Lung (tissue), 17 donors: ENCODE measurements at places on chromosomes 3 and 15. TPM values are rescaled to one million over a fixed set of nuclear protein-coding genes. Genes with fewer than 3 reads are reported as not detected.

Gene DNAJC17
- 36.5 TPM for total RNA-seq

Gene RETNLB
- not detected for total RNA-seq

Gene SCG3
- total RNA-seq = 1.3 TPM

Gene CSTA
- 16.9 TPM for total RNA-seq

- no peak for DNase-seq
These were observed 38.7 kb downstream of the TIGIT start for GRCh38 chr3:114332342-114333179.

GRCh38 chr3:47536221-47536891 lies 22.8 kb upstream of the ELP6 start:
- DNase-seq = no peak

DNA sequence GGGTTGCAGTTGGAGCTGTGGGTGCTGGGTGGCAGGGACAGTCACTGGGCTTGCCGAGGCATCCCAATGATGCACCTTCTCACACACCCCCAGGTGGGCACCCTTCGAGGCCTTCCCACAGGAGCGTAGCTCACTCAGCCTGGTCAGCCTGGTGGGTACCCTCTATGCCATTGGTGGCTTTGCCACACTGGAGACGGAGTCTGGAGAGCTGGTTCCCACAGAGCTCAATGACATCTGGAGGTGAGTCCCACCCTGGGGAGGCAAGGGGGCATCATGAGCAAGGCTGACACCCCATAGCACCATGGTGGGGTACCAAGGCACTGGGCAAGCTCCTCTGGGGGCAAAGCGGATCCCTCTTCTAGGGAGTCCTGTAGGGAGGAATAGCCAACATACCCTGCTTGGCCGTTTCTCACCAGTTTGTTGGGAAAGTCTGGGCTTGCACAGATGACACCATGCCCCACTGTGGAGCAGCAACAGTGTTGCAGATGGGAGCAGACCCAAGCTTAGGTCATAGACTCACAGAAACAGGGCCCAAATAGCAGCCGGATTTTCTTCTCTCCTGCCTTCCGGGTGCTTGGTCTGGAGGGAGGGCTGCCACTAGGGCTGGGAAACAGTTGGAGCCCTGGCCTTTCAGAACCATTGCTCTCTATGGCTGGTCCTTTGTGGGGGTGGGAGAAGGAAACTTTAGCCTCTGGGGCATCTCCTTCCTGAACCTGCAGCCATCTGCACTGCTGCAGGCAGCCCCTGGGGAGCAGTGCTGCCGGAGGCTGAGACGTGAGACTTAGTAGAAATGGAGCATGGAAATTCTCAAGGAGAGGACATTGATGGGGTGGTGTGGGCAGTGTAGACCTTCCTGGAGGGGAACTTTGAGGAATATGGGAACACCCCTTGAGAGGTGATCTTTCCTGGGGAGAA lies 5.7 kb downstream of the KLHL40 start:
- no peak for DNase-seq

DNA sequence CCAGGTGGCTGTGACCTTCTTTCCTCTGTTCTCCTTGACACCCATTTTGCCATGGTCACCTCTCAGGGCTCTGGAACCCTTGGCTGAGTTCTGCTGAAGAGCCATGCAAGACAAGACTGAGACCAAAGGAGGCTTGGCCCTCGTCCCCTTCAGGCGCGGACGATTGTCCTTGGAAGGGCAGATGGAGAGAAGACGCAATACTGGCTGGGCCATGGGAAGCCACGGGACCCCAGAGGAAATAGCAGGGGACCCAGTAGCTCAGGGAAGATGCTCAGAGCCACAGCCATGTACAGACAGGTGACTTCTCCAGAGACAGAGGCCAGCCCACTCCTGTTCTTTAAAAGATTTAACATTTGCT lies 125.6 kb downstream of the SMAD6 start:
- no peak for DNase-seq

- DNase-seq = no peak
These were observed 97.2 kb upstream of the MB21D2 start for GRCh38 chr3:193014902-193015301.

- no peak for DNase-seq
These were observed 21.9 kb downstream of the DAPK2 start for GRCh38 chr15:64024172-64025050.

- no peak for DNase-seq
These were observed 58.2 kb downstream of the QTRT2 start for GRCh38 chr3:114114719-114115118.

- no peak for DNase-seq
These were observed 63.2 kb downstream of the DLG1 start for GRCh38 chr3:197234947-197235914.

- no peak for DNase-seq
These were observed 6.7 kb upstream of the PLA2G4E start for GRCh38 chr15:42027521-42027920.
